ENCODE measurements at places on chromosomes 7 and 10.
A peak's percentile ranks its signal among the peaks of the same experiment; 100 is the strongest.

DNA sequence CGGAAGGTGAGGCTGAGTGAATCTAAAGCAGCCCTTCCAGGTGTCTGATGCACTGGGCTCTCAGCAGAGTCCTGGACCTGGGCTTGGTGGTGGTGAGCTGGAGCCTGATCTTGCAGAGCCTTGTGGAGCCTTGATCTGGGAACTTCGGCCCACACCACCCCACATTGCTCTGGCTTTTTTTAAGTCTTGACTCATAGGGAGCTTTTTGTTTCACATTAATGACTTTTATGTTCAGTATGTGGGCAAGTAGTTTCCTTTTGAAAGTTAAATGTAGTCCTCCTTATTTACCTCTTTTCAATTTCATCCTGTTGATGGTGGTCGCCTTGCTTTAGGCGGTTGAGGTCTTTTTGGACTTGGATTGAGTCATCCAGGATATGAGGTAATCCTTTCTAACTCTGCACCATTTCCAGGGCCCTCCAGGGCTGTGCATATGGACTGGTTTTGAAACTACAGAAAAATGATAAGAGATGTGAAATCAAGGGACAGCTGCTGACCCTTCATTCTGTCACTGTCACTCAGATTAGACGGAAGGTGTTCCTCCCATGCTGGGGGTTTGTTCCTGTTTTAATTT is 2.9 kb upstream of the NRAP start:
- peak; percentile 79 for DNase-seq

GRCh38 chr10:118108194-118109026 is 61.7 kb upstream of the RAB11FIP2 start:
- no peak for DNase-seq

DNA sequence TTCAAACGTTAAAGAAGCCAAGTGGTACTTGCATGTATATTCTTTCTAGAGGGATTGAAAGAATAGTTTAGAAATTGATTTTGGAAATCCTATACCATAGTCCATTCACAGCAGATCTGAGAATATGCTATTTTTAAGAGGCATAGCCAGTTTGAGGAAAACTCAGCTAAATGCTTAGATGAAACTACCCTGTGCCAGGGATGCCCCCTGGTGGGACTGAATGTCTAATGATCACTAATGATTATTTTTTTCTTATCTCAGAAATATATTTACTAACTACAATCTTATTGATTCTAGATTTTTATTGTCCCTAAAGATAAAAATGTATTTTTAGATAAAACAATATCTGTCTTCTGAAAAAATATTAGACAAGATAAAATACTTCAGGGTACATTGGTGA is 844.9 kb upstream of the PHF14 start:
- DNase-seq: no peak

DNA sequence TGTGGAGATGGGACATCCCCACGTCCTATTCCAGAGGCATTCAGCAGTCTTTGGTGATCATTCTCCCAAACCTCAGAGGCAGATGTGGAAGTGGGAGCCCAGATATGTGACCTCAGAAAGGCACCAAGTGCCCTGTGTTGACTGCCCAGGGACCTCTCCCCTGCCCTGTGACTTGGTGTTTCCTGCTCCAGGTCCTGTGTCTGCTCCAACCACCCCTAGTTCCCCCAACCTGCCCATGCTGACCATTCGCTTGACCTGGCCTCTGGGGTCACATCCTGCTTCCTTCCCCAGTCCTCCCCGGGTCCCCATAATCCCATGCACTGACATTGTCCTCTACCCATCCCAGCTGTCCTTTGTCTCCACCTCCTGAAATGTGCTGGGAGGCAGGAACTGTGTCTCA is 7.6 kb downstream of the CYP26A1 start:
- DNase-seq: no peak

DNA sequence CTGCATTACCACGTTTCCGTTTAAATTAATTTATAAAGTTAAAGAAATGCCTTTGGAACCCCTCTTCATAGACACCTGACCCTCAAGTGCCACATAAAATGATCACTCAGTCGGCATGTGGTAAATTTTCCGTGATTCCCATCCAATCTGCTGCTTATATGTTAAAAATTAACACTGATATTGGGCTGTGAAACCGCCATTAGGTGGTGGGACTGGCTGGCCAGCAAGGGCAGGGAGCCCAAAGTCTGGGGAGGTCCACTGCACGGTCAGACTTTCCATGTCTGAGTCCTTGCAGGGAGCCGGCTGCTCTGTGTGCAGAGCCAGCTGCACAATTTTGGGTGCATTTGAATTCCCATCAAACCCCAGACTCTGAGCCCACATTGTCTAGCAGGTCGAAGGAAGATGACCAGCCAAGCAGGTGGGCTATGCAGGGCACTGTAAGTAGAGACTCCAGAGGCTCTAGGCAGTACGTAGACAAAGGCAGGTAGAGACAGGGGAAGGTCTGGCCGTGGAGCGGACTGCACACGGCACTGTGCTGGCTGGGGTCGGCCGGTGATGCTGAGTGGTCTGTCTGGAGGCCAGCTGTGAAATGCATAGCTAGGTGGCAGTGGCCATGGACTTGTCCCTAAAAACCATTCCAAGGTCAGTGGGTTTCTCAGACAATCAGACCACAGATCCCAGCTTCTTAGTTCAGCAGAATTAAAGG is 122.9 kb downstream of the SH3PXD2A start:
- no peak for DNase-seq

GRCh38 chr10:130545122-130545521 is 408.9 kb downstream of the GLRX3 start:
- DNase-seq: no peak

DNA sequence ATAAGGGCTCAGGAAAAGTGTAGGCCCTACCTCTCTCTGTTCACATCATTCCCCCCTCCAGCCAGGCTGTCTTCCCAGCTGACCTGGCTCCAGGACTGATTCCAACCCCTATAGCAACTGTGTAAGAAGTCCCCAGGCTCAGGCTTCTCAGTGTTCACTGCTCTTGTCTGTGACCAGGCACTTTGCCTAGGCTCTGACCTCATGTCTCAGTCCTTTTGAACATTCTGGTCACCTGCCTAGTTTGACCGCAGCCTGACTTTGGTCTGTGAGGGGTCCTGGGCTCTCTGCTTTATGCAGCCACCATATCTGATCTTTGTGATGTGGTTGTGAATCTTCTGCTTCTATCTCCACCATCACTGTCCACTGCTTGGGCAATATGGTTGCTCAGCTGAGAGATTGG is 24.5 kb downstream of the HIF1AN start:
- no peak for DNase-seq
